ENCODE measurements at places on chromosomes 1 and 21.
A peak's percentile ranks its signal among the peaks of the same experiment; 100 is the strongest.

DNA sequence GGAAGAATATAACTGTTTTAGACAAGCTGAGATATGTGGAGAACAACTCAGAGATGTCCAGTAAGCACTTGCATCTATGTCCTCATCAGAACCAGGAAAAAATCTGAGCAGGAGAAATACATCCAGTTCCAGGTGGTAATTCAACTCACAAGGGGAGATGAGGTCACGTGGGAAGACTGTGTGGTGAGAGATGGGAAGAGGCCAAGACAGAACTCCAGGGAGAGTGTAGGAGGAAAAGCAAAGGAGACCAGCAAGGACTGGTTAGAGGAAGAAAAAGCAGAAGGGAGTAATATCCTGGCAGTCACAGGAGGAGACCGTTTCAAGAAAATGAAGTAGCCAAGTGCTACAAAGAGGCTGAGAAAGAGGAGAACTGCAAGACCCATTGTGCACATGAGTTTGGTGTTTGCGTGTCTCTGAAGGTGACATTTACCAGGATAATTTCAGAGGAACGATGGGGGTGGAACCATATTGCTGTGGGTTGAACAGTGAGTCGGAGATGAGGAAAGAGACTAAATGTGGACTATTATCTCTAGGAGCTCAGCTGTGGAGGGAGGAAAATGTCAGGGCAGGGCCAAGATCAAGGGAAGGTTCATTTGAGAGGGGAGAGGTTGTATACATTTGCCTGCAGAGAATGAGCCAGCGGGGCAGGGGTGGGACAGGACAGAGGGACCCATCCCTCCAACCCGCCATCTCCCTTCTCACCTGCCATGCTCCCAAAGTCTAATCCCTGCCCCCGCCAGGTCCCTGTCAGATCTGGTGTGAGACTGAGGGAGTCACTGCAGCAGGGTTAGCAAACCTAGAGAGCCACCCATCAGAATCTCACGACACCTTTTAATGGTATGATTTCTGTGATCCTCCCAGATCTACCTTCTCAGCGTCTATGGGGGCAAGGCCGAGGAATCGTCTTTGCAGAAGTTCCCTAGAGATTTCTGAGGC is 24.9 kb downstream of the SUSD4 start:
- DNase-seq = no peak

DNA sequence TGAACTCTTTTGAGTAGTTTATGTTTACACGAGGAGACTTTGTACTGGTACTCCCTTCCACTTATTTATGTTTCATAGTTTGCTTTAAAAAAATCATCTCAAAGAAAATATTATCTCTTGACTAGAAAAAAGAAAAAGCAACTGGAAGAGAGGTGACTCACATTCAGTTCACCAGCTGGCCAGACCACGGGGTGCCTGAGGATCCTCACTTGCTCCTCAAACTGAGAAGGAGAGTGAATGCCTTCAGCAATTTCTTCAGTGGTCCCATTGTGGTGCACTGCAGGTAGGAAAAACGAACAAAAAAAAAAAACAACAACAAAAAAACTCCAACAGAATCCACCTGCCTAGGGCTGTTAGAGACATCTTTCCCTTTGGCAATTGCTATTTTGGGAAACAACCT is 102.9 kb downstream of the PTPRC start:
- no peak for DNase-seq

DNA sequence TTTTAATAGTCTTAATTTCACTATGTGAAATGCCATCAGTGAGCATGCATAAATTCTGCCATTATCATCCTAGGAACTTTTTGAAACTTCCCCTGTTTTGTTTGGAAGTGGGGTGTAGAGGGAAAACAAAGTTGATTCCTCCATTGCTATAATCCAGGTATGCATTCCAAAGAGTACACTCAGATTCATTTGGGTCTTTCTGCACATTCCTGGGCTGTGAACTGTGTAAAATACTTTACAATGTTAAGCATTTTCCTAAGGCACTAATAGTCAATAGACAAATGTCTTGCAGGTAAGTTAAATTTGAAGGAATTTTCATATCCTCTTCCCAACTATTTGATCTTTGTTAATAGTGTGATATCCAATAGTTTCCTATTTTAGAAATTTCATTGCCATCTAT is 36.2 kb downstream of the SGIP1 start:
- no peak for DNase-seq

DNA sequence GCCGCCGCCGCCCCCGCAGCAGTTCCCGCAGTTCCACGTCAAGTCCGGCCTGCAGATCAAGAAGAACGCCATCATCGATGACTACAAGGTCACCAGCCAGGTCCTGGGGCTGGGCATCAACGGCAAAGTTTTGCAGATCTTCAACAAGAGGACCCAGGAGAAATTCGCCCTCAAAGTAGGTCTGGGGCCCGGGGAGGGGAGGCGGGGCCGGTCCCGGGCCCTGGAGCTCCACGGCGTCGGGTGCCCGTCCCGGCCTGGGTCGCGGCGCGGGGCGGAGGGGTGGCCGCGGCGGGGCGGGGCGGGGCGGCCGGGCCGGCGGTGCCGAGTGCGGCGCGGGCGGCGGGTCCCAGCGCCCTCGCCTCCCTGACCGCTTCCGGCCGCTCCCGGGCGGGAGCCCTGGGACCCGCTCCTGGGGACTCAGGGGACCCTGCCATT is 646 bp downstream of the MAPKAPK2 start:
- DNase-seq = peak; percentile 52

DNA sequence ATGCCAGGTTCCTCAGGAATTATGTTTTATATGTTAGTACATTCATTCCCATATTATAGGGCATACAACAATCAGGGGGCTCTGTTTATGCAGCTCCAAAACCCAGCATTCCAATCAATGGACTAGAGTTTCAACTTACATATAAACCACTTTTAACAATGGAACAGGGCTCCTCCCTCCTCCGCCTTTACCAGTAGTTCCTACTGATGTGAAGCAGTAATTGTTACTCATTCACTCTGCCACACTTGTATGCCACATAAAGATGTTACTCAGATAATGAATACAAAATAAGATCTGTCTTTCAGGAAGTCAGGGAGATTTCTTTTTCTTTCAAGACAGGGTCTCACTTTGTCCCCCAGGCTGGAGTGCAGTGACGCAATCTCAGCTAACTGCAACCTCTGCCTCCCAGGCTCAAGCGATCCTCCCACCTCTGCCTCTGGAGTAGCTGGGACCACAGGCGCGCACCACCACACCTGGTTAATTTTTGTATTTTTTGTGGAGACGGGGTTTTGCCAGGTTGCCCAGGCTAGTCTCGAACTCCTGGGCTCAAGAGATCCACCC is 17.1 kb downstream of the ZNF281 start:
- DNase-seq = no peak

DNA sequence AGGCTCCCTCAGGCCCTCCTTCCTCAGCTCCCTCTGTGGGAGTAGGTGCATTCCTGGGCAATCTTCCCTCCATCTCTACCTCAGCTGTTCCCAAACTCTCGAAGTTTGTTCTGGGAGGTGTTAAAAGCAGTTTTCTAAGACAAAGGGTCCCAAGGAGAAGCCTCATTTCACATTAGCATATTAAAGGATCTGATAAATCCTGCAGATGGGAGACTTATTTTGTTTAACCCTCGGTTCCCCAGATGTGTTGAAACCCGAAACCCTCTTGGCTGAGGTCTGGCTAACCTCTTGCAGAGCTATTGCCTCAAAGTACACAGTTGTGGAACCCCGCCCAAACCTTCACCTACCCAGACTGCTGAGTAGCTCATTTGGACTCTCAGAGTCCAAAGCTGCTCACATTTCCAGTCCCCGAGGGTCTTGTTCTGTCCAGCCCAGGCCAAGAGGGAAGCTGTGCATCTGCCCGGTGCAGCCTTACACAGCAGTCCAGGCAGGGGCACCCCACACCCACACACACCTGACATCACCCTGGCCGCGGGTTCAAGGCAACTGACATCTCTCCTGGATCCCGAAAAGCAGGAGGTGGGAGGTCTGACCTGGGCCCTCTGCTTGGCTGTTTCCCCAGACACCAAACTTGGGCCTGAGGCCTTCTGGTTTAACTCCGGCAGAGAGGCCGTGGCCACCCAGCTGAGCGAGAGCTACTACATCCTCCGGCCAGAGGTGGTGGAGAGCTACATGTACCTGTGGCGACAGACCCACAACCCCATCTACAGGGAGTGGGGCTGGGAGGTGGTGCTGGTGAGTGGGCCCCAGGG is 19.5 kb upstream of the SELENON start:
- DNase-seq = no peak

Measured in activated CD8-positive, alpha-beta memory T cell treated with anti-CD3 and anti-CD28 coated beads, Interleukin-2, amount 50 U/mL, for 4 hours (primary cell).